CMK (cell line): ENCODE measurements at places on chromosomes 6 and 20.
A peak's percentile ranks its signal among the peaks of the same experiment; 100 is the strongest.

DNA sequence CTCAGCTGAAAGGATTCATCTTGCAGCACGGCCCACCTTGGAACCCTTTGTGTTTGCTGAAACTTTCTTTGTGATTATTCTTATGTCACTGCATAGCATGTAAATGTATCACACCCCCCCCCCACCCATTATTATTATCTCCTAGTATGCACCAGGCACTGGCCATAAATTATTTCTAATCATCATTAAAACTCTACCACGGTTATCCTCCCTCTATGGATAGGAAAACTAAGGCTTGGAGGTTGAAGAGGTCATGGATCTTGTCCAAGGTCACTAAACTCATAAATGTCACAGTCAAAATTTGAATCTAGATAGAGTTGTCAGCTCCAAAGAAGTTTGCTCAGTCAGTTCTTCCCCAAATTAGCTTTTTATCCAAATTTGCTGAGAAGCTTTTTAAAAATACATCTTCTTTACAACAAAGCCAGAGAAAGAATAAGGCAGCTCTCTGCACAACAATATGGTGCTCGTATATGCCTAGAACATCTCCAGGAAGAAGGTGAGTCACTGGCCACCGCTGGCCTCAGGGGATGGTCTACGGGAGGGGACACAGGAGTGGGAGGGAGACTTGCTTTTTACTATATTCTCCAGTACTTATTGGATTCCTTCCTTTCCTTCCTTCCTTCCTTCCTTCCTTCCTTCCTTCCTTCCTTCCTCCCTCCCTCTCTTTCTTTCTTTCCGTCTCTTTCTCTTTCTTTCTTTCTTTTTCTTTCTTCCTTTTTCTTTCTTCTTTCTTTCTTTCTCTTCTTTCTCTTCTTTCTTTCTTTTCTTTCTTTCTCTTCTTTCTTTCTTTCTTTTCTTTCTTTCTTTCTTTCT is 134.5 kb downstream of the VEGFA start:
- no peak for DNase-seq

- DNase-seq = no peak
Observed at GRCh38 chr6:34585512-34586061, 29.5 kb upstream of the SPDEF start.

GRCh38 chr6:167663784-167664443 is 162.8 kb upstream of the AFDN start:
- no peak for DNase-seq

GRCh38 chr6:136726837-136727557 is 65.3 kb downstream of the MAP3K5 start:
- DNase-seq = no peak

GRCh38 chr6:168177103-168177891 is 98.3 kb upstream of the FRMD1 start:
- DNase-seq = no peak

DNA sequence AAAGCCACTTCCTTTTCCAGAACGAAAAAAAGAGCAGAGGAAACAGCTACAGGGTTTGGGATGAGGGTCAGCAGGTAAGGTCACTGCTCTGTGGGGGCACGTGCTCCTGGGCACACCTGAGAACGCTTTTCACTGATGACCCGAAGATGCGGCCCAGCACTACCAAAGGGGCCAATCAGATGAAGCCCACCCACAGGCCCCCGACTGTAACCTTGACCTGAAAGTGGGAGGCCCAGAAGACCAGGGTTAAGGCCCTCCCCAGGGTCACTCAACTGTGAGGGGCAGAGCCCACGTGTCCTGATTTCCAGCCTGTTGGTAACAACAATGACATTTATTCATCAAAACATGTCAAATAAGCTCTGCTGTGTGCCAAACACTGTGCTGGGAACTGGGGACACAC is 108.0 kb downstream of the BMP7 start:
- DNase-seq = no peak

GRCh38 chr6:87918461-87918941 is 129.1 kb upstream of the SPACA1 start:
- DNase-seq = no peak

DNA sequence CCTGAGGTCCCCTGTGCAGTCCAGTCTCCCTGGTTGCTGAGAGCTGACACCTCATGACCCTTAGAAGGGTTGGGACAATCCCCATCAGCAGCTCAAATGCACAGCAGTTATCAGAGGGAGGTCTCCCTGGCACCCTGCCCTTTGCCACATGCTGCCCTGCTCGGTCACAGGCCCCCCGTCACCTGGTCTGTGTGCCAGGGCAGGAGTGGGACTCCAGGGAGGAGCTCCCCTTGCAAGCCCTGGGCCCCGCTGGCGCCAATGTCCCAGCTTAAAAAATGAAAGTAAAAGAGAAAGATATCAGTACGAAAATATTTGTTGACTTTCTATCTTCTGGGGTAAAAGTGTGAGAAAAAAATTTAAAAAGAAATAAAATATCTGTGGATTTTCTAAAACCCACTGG is 68.1 kb upstream of the SLC22A16 start:
- DNase-seq = no peak

GRCh38 chr6:131015025-131015591 is 47.9 kb downstream of the EPB41L2 start:
- no peak for DNase-seq

DNA sequence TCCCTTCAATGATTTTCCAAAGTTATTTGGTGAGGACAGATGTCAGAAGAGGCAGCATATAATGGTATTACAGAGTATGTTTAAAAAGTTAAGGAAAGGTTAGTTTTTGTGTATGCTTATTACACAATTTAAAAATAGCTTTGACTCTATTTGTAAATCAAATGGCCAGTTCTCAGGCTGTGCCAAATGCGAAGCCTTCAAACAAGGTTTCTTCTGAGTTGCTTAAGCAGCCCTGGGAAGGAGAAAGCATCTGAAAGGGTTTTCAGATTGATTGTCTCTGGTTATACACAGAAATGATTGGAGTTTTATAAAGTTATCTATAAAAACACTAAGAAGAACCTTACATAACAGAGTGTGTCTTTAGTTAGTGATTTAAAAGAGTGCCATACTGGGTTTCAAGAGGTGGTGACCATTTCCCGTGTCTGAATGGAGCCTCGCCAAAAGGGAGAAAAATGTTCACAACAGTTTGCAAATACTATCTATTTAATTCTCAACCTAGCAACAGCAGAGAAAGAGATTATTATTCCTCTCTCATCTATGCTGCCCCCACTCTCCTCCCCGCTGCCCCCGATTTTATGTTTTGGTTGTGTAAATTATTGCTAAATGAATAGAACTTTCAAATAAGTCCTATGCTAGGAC is 16.7 kb downstream of the CD109 start:
- no peak for DNase-seq

GRCh38 chr6:46954837-46955451 is 33.2 kb upstream of the ADGRF5 start:
- DNase-seq = no peak

- no peak for DNase-seq
Observed at GRCh38 chr6:143062551-143062950, 1.9 kb downstream of the AIG1 start.

DNA sequence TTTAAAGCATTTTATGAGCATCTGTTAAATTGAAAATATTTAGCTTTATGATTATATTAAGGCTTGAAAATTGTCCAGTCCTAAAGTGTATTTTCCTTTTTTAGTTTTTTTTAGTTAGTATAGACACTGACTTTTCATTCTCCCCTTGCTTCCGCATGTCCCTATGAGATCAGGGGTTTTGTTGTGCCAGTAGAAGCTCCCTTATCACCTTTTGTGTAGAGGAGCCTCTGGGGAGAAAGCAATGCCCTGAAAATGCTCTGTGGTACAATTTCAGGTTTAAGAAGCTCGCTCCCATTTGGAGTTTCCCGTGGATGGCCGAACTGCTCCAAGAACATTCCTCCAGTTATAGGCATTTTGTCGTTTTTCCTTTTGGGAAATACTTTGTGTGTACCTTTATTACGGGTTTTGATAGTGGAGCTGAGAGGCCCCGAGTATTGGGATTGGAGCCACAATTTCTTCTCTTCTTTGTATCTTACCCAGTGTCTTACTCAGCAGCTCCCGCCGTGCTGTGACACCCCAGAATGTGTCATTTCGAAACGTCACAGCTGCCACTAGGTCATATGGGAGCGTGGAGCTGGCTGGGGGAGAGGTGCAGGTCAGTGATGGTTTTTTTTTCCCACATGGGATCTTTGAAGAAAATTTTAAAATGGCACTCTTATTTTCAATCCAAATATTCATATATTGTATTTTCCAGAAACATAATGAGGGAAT is 49.9 kb downstream of the RPRD1B start:
- DNase-seq = no peak

- no peak for DNase-seq
Observed at GRCh38 chr6:92504509-92504908, 914.9 kb downstream of the EPHA7 start.

- DNase-seq = no peak
Observed at GRCh38 chr6:70375882-70376281, 37.4 kb upstream of the FAM135A start.

DNA sequence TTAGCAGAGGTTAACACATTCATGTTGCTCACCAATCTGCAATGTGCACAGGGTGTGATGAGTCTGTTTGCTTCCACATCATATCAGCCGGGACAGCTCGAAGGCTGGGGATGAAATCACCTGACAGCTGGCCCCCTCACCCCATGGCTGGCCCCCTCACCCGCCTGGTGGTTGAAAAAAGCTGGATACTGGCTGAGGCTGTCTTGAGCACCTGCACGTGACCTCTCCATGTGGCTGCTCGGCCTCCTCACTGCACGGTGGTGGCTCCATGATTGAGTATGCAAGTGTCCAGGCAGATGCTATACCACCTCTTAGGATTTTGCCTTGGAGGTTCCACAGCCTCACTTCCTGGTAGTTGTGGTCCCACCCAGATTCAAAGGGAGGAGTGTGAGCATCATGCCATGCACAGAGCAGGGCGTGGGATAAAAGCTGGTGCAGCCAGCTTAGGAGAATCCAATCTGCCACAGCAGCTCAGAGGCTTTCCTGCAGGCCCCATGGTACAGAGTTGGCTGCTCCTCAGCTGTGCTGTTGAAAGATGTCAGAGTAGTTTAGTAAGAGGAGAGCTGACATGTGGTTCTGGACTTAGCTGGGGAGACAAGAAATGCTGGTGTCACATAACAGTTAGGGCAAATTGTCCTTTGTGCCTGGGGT is 29.6 kb upstream of the SYNDIG1 start:
- DNase-seq = no peak

GRCh38 chr6:4402477-4402976 is 267.2 kb upstream of the ECI2 start:
- no peak for DNase-seq

DNA sequence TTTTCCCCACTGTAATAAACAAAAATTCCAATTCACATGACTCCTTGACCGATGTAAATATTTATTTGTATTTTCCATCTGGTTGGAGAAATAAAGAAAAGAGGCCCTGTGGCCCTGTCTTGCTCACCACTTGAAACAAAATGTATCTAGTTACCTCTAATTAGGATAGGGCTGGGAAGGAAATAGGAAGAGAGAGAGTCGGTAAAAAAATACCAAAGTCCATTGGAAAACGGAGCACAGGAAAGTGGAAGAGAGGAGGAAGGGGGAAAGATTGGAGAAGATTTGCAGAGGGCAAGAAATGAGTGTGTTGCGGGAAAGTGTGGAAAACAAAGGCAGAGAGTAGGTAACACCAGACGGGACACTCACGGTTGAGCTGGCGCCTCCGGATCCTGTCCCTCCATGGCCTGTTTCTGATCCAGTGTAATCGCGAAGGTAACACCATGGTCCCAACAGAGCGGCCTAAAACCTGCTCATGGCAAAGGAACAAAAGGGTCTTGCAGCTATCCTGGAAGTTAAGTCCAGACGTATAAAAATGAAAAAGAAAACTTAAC is 105.8 kb upstream of the RIPOR2 start:
- DNase-seq = no peak

GRCh38 chr6:129248946-129249345 is 366.0 kb downstream of the LAMA2 start:
- DNase-seq = no peak

GRCh38 chr6:158161566-158162254 is 6.4 kb downstream of the SERAC1 start:
- DNase-seq = no peak

DNA sequence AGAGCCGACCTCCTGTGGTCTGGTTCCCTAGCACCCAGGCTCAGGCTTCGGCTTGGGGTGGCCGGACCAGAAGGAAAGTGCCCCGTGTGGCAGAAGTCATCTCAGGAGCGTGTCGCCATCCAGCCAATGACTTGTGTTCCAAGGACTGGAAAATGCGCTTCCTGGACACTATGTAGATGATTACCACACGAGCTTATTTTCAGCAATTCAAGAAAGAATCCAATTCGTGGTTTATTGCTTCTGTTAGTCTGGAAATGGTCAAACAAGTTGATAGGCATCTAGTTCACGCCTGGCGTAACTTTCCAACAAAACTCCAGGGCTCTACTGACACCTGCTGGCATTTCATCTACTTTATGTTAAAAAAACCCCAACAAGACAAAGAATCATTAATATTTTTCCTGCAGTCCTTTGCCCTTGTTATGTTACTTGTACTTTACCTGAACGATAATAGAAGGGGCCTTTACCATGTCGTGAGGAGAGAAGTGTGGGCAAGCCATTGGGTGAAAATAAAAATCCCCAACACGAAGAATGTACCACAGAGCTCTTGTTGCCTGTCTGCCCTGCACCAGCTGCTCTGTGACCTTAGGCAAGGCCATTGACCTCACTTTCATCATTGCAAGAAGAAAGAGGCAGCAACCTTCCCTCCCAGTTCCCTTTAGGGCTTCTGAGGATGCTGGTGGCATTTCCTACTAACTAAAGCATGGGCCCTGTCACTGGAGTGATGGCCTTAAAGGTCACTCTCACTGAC is 154.7 kb upstream of the LAMP5 start:
- DNase-seq = peak; percentile 11

- no peak for DNase-seq
Observed at GRCh38 chr20:49602345-49603208, 34.6 kb upstream of the PTGIS start.

- DNase-seq = no peak
Observed at GRCh38 chr6:35599761-35600658, 87.3 kb upstream of the TULP1 start.

GRCh38 chr20:62645613-62646012 is 3.3 kb downstream of the SLCO4A1 start:
- DNase-seq = no peak

DNA sequence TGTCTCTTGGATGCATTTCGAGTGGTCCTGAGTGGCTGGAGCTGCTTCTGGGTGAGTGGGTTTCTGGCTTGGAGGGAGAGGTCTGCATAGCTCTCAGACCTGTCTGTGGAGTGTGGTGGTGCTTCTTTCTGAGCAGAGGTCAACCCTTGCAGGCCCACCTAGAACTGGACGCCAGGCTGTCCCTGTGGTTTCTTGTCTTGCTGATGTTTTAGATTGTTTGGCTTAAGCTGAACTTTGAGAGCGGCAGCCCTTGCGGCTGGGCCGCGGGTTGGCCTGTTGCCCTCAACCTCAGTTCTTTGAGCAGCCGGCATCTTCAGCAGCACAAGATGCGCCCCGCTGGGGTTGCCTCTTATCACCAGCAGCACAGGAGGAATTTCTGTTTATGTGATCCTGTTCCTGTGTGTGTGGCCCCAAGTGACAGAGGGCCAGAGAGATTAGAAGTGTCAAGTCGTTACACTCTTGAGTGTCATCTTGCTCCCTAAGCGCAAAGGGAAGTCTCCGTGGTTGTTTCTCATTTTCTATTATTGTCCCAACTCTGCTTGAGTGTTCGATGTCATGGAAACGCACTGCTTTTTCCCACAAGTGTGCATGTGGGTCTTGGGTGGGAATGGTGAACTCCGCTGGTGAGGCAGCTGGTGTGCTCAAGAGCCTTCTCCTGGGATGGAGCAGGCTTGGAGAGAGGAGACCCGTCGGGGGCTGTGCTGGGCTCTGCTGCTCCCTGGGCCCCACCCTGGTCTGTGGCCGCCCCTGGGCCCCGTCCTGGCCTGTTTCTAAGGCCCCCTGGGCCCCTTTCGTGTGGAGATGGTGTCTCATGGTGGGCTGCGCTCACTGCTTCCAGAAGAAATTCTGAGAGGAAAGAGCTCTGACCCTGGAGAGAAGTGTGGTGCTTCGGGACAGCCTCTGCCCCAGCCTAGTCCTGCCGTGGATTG is 20.1 kb upstream of the SLC22A1 start:
- peak; percentile 97 for DNase-seq
